Fibroblast of the aortic adventitia (primary cell): ENCODE measurements at places on chromosomes 2 and 18. TPM values are rescaled to one million over a fixed set of nuclear protein-coding genes. Genes with fewer than 3 reads are reported as not detected.

OSBPL6 gene
- 1.5 and 5.2 TPM in 2 replicates for total RNA-seq

- no peak for DNase-seq
Measured at GRCh38 chr2:239060676-239061075, 212.8 kb downstream of the TWIST2 start.

DNA sequence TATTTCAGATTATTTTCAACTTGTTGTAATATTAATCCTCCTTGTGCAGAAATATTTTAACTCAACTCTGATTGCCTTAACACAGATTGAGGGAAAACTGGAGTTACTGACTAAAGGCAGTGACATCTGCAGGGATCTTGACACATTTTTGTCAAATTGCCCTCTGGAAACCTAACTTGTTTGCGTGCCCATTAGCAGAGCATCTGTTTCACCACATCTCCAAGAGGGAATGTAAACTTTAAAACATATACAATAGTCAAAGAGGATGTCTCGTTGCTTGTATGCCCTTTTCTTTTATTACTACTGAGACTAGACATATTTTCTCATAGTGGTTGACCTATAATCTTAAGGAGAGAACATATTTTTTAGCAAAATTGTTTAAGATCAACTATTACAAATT, 14.2 kb downstream of the INPP1 start:
- DNase-seq = no peak

UPP2 gene
- total RNA-seq = not detected in 2 replicates

- DNase-seq = no peak
Measured at GRCh38 chr18:33906046-33906445, 318.7 kb downstream of the NOL4 start.

DYNAP gene
- not detected in 2 replicates for total RNA-seq
